ENCODE measurements at places on chromosomes 3 and 15.

GRCh38 chr15:63945838-63946298 lies 100.4 kb downstream of the DAPK2 start:
- no peak for DNase-seq

DNA sequence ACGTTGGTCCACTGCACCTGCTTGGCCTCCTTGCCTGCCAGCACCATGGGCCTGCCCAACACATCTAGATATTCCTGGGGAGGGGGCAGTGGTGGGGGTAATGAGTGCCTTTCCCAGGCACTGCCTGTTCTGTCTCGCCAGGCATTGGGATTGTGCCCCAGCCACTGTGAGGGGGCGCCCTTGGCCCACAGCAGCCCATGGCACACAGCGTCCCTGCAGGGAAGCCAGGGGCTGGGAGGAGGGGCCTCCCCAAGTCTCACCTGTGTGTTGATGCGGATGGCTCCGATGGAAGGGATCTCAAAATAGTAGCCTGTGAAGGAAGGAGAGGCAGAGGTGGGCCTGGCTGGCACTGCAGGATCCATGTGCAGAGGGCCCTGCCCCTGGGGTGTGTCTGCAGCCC lies 18.7 kb upstream of the TMEM115 start:
- DNase-seq, result no peak

DNA sequence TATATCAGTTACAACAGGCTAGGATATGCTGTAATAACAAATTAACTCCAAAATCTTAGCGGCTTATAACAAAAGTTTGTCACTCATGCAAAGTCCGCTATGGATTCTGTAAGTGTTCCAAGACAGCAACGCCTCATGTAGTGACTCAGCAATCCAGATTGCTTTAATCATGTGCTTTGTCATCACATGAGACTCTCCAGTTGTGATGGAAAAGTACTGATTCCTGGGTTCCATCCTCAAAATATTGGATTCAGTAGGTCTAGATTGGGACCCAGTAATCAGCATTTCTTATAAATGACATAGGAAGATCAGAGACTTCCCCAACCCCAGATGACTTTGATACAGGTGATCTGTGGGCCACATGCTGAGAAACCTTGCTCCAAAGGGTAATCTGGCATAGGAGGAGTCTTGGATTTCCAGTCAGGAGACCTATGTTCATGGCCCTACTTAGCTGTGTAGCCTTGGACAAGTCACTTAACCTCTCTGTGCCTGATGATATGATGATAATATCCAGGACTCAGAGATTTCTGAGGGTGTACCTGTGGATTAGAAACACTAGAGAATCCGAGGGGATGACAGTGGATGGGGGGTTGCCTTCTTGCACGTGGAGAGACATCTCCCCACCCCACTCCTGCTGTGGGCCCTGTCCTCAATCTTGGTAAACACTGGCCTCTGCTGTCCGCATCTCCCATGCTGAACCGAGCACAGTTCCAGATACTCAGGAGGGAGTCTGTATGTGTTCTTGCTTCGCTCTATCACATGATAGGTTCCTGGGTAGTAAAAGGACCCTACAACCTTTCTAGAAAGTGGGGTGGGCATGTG lies 65.5 kb downstream of the CORO2B start:
- no peak for DNase-seq

DNA sequence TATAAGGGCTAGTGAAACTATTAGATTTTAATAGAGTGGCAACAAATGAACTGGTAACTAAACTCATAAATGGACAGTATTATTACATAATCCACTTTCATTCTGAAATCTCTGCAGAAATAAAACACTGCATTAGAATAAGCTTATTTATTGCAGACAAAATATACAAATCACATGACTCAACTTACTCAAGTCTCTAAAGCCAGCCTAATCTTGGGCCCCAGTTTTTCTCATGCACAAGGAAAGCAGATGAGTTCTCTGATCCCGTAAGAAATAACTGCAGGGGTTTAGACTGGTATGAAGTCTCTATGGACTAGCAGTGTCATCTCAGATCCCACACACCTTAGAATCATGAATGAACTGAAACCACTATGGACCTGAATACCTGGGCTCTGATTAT lies 5.8 kb downstream of the DLG1 start:
- DNase-seq, result no peak

- DNase-seq, result no peak
Observed at GRCh38 chr3:190013943-190014924, 106.5 kb downstream of the P3H2 start.

GRCh38 chr3:16496408-16497222 lies 16.9 kb downstream of the RFTN1 start:
- DNase-seq, result no peak

DNA sequence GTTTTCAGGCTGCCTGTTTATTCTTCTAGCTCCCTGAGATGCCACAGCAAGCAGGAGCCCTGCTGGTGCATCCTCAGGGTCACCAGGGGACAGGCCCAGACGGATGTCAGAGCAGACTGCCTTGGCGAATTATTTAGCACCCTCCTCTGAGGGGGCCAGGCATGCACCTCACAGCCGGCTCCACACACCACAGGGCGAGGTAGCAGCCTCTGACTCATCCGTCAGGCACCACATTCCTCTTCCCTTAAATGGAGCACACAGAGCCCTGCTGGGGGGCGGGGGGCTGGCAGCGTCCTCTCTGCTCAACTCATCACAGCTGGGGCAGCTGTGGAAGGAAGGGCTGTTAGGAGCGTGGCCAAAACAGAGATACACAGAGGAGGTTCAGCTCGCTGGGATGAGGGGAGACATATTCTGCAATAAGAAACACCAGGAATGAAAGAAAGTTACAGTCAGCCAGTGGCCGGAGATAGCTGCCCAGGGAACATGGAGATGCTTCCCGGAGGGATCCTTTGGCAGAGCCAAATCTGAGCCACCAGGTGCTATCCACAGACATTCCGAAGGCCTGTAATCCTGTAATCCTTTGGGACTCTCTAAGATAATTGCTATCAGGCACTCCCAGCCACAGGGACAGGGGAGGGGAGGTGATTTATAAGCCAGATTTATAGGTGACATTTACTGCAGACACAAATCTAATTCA lies 13.9 kb upstream of the PRICKLE2 start:
- no peak for DNase-seq

DNA sequence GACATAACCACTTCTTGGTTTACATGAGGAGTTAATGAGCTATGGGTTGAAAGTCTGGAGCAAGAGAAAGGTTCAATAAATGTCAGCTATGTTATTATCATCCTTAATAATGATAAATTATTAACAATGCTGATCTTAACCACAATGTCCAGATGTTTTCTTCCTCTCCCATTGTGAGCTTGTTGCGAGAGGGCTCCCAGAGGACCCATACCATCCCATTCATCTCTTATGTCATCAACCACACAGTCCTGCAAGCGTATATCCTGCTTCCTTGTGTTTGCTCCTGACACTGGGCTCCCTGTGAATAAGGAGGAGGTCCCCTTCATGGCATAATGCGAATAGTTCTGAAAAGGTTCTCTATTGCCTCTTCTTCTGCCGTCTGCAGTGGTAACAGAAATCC lies 266.8 kb downstream of the TLE3 start:
- DNase-seq, result no peak

Measured in substantia nigra (tissue), 51 donors.